Heart left ventricle (tissue), 16 donors: ENCODE measurements at places on chromosomes 2 and 18.
A peak's percentile ranks its signal among the peaks of the same experiment; 100 is the strongest.

DNA sequence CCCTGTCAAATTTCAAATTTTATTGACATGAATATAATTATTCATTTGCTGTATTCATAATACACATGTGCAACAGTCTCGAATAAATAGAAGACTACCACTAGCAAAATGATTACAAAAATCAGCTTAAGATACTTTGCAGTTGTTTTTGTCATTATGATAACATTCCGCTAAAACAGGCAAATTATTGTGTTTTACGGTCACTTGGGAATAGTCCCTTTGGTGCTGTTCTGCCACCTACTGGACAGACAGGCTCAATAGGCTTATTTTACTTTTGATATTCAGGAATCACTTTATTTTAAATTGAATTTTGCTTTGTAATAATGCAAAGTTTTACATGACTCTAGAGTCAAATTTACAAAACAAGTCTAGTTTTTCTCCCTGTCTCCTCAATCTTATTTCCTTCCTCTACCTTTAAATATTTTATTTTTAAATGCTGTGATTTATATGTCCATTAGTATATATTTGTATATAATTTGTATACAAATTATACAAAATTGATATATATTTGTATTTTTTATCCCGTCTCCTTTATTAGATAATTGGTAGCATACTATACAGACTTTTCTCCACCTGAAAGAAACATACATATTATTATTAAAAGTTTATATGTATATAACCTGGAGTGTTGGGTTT, 456.3 kb downstream of the DLGAP1 start:
- H3K27me3 ChIP-seq, result no peaks in the 10 kb centered on the region
- no peak overlapping the region for H3K4me3 ChIP-seq
- H3K27ac ChIP-seq, result no peak overlapping the region
- no peaks in the 10 kb centered on the region for H3K4me1 ChIP-seq
- DNase-seq, result peak; percentile 26

DNA sequence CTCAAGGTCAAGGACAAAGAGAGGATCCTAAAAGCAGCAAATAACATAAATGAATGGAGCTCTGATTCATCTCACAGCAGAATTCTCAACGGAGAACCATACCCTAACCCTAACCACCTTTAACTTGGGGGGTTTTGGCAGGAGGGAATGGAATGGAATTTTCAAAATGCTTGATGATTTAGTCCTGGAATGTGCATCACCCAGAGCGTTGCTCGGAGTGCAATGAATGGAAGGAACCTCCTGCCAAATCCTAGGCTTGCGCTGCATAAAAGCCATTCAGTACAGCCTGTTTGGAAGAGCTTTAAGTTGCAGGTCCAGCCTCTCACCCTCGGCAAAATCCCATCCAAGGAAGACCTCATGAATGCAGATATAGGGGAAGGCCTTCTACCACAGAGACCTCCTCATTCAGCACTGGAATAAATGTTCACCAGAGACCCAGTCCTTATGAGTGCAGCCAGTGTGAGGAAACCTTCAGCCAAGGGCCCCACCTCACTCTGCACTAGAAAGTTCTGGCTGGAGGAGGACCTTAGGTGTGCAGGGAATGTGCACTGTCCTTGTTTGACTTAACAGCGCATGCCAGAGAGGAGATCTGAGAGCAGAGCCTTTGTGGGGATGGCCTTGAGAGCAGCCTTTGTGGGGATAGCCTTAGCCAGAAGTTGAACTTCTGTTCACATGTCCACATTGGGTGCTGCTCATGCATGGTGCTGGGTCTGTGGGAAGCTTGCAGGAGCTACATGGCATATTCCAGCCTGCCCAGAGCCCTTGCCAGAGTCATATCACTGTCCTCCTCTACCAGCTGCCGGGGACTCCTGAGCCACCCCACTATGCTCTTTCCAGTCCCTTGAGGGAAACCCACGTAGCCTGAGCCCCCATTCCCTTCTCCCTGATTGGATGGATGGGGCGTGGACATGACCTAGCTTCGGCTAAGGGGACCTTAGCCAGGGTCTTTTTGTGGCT, 30.5 kb downstream of the ASB1 start:
- peaks cover 17% of the 10 kb centered on the region for H3K4me1 ChIP-seq
- DNase-seq, result no peak
- H3K36me3 ChIP-seq, result no peaks in the 10 kb centered on the region
- no peak overlapping the region for H3K4me3 ChIP-seq
- H3K27me3 ChIP-seq, result no peaks in the 10 kb centered on the region

DNA sequence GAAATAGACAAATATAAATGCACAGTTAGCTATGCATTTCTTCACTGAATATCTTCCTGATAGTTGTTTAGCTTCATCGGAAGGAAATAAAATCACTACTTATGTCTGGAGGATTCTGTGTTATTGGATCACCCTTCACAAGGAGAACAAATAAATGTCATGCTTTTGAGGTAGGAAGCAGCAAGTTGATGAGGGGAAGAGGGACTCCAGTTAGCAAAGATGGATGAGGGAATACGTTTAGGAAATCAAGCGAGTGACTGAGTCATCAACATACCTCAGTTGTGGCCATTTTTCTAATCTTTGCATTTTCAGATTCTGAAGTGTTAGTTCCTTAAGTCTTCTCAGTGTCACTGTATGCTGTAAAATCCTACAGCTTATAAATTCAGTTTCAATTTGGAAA, 456.2 kb downstream of the EPHA4 start:
- no peaks in the 10 kb centered on the region for H3K27me3 ChIP-seq
- no peak for DNase-seq
- no peaks in the 10 kb centered on the region for H3K4me1 ChIP-seq
- no peak overlapping the region for H3K27ac ChIP-seq
- no peak overlapping the region for H3K4me3 ChIP-seq
- no peaks in the 10 kb centered on the region for H3K36me3 ChIP-seq

- H3K4me3 ChIP-seq, result no peak overlapping the region
- no peaks in the 10 kb centered on the region for H3K36me3 ChIP-seq
- H3K27ac ChIP-seq, result no peak overlapping the region
- no peak for DNase-seq
- H3K4me1 ChIP-seq, result no peaks in the 10 kb centered on the region
These were observed 117.5 kb upstream of the NCKAP5 start for GRCh38 chr2:133685636-133686215.

DNA sequence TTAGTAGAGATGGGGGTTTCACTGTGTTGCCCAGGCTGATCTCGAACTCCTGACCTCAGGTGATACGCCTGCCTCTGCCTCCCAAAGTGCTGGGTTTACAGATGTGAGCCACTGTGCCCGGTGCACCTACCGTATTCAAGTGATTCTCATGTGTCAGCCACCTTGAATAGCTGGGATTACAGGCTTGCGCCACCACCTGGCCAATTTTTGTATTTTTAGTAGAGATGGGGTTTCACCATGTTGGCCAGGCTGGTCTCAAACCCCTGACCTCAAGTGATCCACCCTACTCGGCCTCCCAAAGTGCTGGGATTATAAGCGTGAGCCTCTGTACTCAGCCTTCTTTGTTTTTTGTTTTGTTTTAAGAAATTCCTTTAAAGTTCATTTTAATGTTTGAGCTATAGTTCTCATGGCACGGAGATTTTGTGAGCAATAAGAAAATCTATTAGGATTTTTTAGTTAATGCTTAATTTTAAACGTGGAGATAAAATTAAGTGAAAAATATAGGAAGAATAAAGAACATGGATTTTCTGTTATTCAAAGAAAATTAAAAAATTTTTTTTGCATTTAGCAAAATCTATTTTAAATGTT, 242.6 kb downstream of the PHLPP1 start:
- no peak overlapping the region for H3K4me3 ChIP-seq
- H3K27me3 ChIP-seq, result no peaks in the 10 kb centered on the region
- H3K36me3 ChIP-seq, result no peaks in the 10 kb centered on the region

- peaks cover 20% of the 10 kb centered on the region for H3K4me1 ChIP-seq
- H3K4me3 ChIP-seq, result no peak overlapping the region
- no peaks in the 10 kb centered on the region for H3K27me3 ChIP-seq
- peak overlapping the region; percentile 5 for H3K27ac ChIP-seq
- no peak for DNase-seq
- no peaks in the 10 kb centered on the region for H3K36me3 ChIP-seq
These were observed 17.1 kb downstream of the ANKRD44 start for GRCh38 chr2:197293252-197294007.

DNA sequence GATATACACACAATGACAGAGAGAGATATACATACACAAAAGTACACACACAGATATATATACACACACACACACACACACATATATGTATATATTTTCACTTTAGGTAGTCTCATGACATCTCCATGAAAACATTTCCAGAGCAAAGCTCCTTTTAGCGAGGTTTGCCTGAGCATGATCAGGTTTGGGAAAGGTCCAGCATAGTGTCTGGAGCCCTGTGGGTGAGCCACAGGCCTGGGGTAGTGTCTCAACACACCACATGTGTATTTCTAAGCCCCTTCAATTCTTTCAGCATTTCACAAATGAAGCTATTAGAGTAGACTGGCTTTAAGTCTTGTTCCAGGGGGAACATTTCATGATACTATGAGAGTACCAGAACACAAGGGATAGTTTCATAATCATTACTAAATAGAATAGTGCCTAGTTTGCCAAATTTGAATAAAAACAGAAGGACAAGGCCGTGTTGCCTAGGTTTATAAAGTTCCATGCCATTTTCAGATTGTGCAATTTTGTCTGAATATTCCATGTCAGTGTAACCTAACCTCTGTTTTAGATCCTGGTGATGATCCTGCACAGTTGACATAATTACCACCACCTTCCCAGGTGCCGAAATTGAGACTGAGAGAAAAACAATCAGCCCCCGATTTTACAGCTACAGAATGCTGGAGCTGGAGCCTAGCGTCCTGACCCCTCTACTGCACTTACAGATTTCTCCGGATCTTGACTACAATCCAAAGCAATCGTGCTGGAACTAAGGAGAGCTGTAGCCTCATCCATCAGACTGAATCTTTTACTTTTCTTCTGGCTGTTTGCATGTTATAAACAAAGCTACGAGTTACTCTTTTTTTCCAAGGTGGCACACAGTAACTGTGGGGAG, 332.7 kb downstream of the CYRIA start:
- no peaks in the 10 kb centered on the region for H3K27me3 ChIP-seq
- no peaks in the 10 kb centered on the region for H3K36me3 ChIP-seq
- no peaks in the 10 kb centered on the region for H3K4me1 ChIP-seq
- no peak overlapping the region for H3K27ac ChIP-seq
- DNase-seq, result no peak

DNA sequence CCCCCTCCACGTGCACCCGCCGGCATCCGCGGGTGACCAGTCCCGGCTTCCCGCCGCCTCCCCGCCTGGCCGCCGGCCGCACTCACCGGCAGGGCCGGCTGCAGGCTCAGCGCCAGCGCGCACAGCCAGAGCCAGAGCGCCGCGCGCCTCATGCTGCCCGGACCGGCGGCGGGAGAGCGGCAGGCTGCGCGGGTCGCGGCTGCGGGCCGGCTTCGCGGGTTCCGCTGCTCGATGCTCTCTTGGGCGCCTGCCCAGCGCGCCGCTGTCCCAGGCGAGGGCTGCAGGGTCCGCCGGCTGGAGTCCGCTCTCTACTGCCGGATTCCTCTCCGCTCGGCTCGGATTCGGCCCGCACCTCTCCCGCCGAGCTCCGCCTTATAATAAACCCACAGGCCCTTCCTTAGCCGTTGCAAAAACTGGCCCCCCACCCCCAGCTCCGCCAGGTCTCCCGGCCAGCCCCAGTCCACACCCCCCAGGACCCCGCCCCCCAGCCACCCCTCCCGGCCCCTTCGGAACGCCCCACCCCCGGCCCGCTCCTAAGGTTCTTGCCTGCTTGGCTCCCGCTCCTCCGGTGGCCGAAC, at the start of gene SDC1:
TSS of gene SDC1 (minus strand) at position 415 of the 578 bp plus-strand sequence. CDS start at position 152, 263 bp downstream.
- peaks cover 13% of the 10 kb centered on the region for H3K4me1 ChIP-seq
- DNase-seq, result peak; percentile 38
- H3K27ac ChIP-seq, result no peak within 1 kb of the TSS
- peaks cover 12% of the 10 kb centered on the region for H3K27me3 ChIP-seq
- H3K36me3 ChIP-seq, result no peaks in the 10 kb centered on the region

- no peaks in the 10 kb centered on the region for H3K27me3 ChIP-seq
- no peak overlapping the region for H3K4me3 ChIP-seq
These were observed 47.0 kb downstream of the UGP2 start for GRCh38 chr2:63888490-63889402.

DNA sequence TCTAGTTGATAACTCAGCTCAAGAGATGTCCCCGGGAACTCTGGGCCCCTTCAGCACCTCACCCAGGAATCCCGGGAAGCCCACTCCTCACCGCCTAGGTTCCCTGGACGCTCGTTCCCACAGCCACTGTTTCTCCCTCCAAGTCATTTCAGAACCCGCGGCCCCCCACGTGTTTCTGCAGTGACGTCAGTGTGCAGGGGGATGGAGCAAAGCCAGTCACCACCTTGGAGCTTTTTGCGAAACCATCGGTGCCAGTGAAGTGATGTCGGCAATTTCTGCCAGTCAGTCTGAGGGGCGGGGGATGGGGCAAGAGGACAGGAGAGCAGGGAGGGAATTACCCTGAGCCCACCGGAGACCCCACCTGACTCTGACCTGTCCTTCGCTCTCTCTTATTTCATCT, 119.2 kb downstream of the SNTG2 start:
- no peak overlapping the region for H3K27ac ChIP-seq
- DNase-seq, result no peak
- no peaks in the 10 kb centered on the region for H3K4me1 ChIP-seq
- no peaks in the 10 kb centered on the region for H3K36me3 ChIP-seq
- no peaks in the 10 kb centered on the region for H3K27me3 ChIP-seq

DNA sequence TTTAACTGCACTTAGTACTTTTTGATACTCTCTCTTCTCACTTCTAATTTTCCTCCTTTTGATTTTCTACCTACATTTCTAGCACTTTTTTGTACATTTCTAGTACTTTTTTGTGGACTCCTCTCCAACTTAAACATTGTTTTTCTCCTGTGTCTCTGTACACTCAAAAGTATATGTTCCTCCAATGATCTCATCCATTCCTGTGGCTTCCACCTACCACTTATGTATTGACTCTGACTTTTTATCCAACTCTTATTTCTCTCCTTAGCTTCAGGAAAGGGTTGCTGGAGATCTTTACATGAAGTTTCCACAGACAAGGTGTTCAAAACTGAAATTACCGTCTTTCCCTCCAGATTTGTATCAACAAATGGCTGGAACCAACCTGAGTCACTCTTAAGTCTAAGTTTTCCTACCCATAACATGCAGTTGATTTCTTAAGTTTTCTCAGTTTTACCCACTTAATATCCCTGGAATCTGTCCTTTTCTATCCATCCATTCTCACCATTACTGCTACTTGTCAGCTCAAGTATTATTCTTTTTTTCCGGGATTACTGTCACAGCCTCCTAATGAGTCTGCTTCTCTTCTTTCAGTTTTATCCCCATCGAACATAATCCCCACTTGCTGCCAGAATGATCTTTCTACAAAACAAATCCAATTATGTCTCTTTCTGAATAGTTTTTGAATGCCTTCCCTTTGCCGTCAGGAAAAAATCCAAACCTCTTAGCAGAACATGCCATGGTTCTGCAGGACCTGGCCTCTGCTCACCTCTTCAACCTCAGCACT, 22.6 kb upstream of the PELI1 start:
- no peak overlapping the region for H3K4me3 ChIP-seq
- no peak overlapping the region for H3K27ac ChIP-seq
- no peaks in the 10 kb centered on the region for H3K27me3 ChIP-seq
- H3K36me3 ChIP-seq, result no peaks in the 10 kb centered on the region
- no peaks in the 10 kb centered on the region for H3K4me1 ChIP-seq
- no peak for DNase-seq

DNA sequence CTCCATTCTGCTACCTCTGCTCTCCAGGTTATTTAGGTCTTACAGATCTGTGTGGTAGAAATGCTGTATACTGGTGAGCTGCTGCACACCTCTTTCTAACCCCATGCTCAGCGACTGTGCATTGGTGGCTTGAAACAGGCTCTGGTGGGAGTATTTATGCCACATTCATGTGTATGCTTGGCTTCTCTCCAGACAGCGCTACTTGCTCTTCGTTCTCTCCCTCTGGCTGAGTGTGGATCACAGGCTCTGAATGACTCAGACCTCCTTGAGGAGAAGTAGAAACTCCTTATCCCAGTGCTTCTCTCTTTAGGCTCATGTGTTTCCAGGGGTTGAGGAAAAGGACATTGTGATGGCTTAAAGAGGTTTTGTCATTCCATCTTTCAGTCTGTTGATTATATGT, 54.9 kb downstream of the FHOD3 start:
- H3K36me3 ChIP-seq, result no peaks in the 10 kb centered on the region
- H3K27ac ChIP-seq, result no peak overlapping the region
- H3K4me3 ChIP-seq, result no peak overlapping the region
- H3K4me1 ChIP-seq, result peaks cover 49% of the 10 kb centered on the region
